Globus pallidus (tissue), 1 donor: ENCODE measurements at places on chromosomes 1 and 21.

DNA sequence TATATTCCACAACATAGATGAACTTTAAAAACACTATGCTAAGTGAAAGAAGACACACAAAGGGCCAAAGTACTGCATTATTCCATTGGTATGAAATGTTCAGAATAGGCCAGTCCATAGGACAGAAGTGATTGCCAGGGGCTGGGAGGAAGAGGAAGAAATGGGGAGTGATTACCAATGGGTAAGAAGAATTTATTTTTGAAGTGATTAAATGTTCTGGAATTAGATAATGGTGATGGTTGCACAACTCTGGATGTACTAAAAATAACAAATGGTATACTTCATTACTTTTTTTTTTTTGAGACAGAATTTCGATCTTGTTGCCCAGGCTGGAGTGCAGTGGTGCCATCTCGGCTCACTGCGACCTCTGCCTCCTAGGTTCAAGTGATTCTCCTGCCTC is 61.7 kb downstream of the CHD5 start:
- DNase-seq: no peak

- no peak for DNase-seq
Measured at GRCh38 chr21:34795548-34796180, 126.9 kb downstream of the CLIC6 start.

GRCh38 chr1:247415423-247416361 is at the start of gene NLRP3:
Gene NLRP3, plus strand, starts transcription at chr1:247416173. Its CDS starts 2,628 bp downstream, at chr1:247418801.
- peak; percentile 61 for DNase-seq

DNA sequence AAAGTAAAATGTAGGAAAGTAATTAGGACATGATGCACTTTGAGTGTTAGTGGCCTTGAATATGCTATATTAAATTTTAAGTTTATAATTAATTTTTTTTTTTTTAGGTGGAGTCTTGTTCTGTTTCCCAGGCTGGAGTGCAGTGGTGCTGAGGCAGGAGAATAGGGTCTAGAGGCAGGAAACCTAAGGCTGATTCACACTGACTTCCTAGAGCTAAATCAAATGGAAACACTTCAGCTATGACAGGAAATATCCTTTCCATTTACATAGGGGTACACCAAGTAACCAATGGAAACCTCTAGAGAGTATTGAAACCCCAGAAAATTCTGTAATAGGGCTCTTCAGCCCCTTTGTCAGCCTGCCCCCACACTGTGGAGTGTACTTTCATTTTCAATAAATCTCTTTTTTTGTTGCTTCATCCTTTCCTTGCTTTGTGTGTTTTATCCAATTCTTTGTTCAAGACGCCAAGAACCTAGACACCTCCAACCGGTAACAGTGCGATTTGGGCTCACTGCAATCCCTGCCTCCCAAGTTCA is 17.9 kb upstream of the THRAP3 start:
- DNase-seq: no peak

DNA sequence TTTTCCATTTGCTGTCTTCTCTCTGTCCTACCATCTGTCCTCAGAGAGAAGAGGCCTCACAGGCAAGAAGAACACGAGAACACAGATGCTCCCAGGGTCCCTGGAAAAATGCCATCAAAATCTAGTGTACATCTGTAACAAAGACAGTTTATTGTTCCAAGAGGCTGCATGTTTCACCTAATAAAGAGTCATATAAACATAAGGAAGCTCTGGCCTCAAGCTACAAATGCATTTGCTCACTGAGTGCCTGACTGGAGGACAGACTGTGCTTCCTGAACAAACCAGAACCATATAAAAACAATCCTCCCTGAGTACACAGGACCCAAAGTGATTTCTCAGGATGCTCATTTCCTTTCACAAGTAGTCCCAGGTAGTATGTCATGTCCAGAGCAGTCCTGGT is 76.3 kb upstream of the SLC44A3 start:
- peak; percentile 54 for DNase-seq

DNA sequence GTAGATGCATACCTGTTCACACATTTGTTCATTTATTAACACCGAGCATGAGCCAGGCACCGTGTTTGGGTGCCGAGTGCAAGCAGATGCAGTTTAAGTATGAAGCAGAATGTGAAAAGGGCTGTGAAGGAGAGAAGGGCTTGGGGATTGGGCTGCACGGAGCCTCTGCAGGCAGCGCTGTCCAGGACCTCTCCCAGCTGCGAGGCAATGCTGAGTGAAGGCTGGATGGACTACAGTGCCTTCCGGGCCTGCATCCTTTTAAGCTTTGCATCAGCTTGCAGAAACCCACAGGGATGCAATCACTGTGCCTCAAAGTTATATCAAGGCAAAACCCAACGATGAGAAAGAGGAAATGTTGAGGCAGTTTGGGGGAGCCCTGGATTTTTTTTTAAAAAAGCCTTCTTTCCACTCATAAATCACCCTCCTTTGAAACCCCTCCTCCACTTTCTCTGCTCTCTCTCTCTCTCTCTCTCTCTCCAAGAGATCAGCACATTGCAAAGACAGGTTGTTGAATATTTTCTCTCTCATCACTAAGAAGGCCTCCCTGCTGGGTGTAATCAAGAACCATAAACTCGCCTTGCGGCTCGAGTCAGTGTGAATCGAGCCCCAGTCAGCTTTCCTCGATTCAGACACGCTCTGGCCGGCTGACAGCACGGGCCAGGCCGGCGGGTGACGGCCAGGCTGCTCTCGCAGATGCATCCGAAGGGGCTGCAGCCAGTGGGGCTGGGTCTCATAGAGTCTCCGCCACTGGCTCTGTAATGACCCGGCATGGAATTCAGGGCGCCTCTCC is 89.2 kb upstream of the POU3F1 start:
- DNase-seq: no peak

GRCh38 chr1:53320646-53321045 is 7.2 kb downstream of the LRP8 start:
- no peak for DNase-seq

GRCh38 chr1:106608841-106609240 is 447.6 kb upstream of the PRMT6 start:
- DNase-seq: no peak

DNA sequence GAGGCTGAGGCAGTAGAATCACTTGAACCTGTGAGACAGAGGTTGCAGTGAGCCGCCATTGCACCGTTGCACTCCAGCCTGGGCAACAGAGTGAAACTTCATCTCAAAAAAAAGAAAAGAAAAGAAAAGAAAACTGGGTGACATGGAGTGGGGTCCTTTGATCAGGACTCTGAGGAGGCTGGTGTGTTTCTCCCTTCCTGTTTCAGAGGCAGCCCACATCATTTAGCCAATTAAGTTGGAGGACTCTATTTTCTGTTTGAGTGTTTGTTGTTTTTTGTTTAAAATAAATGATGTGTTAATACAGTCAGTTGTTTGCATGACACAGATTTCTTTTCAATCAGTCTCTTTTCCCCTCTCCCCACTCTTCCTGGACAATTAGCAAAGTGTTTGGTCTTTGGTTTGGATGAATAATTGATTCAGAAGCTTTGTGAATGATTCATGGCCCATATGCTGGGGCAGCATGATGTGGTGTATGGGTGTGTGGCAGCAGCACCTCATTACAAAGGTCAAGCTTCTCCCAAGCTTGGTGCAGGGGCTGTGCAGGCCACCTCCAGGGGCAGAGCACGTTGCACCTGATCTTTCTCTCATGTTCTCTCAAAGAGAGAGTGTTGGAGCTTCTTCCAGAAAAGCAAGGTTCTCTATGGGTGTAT is 48.8 kb downstream of the CACNA1E start:
- no peak for DNase-seq

GRCh38 chr1:23050201-23050600 is 30.9 kb downstream of the KDM1A start:
- no peak for DNase-seq

GRCh38 chr1:231194843-231195516 is 33.1 kb downstream of the TRIM67 start:
- no peak for DNase-seq

GRCh38 chr1:113133038-113133437 is 60.0 kb downstream of the LRIG2 start:
- DNase-seq: no peak

DNA sequence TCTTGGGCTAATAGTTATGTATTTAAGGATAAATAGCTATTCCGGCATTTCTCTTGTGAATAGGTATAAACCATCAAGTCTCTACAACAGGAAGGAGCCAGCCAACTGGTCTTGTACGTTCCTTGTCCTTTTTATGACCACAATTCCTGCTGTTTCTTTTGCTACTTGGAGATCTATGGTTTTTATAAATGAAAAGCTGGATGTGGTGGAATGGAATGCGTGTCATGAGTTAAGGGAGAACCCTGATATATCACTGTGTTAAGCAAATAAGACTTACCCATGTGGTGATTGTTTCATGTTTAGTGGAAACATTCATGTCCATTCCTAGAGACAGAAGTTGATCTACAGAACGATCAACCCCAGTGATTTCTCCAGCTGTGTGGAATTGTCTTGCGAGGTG is 282.1 kb downstream of the RPS6KC1 start:
- DNase-seq: no peak
